GM23248 (cell line): ENCODE measurements at places on chromosomes 1 and 21.

GRCh38 chr21:37758982-37759381 lies 157.3 kb downstream of the KCNJ6 start:
- peak; percentile 68 for DNase-seq

DNA sequence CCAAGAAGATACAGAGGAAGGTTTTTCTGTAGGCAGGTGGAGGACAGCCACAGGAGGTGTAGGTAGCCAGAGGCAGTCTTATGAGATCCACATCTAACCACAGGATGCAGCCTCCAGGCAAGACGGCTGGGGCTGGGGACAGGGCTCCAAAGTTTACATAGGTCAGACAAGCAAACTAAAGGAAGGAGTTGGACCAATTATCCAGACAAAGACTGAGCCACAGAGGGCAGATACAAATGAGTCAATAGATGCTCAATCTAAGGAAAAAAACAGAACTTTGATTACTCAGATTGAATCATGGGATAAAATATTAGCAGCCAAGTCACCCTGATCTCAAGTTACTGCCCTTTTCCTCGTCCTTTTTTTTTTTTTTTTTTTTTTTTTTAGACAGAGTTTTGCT lies 91.6 kb downstream of the RGS7 start:
- DNase-seq = no peak

- peak; percentile 63 for DNase-seq
Observed at GRCh38 chr1:174799136-174799479, 200.6 kb upstream of the CACYBP start.

DNA sequence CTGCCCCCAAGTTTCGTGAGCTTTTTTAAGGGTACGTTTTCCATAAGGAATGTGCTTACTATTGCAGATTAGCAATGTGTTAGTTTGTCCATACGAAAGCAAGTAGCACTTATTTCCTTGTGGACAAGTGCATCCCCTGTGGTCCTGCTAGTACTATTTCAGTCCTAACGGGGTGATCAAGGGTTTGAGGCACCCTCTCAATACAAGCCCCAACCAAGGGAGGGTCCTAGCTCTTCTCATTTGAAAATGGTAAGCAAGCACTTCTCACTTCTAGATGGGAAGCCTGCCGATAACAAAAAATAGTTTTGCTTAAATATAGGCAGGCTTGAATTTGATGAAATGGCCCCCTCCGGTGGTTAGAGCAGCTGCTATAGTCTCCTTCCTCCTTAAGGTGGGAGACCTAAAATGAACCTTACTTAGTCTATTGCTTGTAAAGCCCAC lies 64.0 kb upstream of the HMCN1 start:
- peak; percentile 71 for DNase-seq

DNA sequence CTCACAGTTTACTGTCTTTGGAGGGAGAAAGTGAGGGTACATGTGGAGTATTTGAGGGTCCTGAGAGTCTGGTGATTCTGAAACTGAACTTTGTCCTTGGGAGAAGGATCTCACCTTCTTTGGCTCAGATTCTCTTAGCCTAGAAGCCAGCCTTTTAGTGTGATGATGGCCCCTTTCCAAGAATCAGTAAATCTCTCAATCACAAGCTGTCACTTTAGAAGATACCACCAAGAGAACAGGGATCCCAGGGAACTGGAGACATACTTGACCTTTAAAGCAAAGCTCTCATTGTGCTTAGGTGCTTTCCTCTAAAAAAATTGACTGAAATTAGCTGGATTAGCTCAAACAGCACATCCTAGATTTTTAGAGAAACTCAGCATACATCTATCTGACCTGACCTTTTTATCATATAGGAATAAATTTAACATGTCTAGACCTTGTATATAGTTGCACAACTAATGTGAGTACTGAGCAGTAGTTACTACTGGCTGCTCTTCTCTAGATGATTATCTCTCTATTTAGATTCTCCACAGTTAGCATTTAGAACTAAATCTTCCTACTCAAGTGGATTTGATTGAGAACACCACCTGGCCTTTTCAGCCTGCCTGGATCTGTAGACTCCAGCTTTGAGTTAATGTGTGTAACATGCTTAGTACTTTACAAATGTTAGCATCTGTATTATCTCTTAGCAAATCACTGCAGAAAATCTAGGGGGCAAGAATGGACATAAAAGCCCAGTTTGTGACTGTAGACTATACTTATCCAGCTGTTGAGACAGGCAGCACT lies 157.7 kb downstream of the MAST2 start:
- DNase-seq = no peak

- no peak for DNase-seq
Observed at GRCh38 chr1:161265305-161265704, 6.8 kb downstream of the PCP4L1 start.

- DNase-seq = no peak
Observed at GRCh38 chr1:244667797-244668196, 14.9 kb downstream of the DESI2 start.

GRCh38 chr21:42574234-42575027 lies 60.8 kb downstream of the SLC37A1 start:
- peak; percentile 26 for DNase-seq

- DNase-seq = no peak
Observed at GRCh38 chr1:179866616-179867015, 11.0 kb downstream of the TOR1AIP2 start.

DNA sequence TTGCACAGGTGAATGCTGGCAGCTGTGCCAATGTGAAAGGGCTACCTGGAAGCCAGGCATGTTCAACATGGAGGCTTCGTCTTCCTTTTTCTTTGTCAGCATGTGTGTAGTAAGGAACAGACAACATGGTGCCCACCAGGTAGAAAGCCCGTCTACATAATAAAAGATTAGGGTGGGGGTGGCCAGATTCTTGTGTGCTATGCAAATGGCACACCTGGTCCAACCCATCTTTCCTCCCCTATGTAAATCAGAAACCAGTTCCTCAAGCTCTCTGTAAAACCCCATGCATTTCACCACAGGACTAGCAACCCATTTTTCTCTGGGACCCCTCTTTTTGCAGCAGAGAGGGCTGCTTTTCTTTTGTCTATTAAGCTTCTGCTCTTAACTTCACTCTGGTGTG lies 72.3 kb upstream of the ZP4 start:
- no peak for DNase-seq

- no peak for DNase-seq
Observed at GRCh38 chr1:232146514-232146913, 483.4 kb downstream of the SIPA1L2 start.

DNA sequence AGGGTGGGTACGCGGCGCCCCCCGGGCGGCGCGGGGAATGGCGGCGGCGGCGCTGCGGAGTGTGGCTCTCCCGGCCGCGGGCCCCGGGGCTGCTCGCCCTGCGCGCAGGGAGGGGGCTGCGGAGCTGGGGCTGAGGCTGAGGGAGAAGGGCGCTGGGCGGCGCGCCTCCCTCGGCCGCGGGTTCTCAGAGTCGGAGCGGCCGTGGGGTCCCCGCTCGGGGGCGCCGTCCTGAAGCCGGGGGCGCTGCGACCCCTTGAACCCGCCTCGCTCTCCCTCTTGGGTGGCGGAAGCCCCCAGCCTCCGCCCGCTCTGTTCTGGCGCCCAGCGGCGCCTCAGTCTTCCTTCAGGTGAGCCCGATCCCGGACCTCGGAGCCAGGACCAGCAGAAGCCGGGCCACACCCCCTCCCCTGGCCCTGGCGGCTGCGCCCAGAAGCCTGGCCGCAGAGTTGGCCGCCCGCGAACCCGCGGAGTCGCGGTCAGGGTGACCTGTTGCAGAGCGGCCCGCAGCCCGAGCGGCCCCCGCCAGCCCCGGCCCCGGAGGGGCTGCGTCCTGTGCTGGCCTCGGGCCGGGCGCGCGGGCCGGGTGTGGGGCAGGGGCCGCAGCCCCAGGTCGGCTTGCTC lies 532 bp downstream of the RALGPS2 start:
- DNase-seq = peak; percentile 69

- no peak for DNase-seq
Observed at GRCh38 chr1:188372821-188373220, 1544.1 kb downstream of the PLA2G4A start.

DNA sequence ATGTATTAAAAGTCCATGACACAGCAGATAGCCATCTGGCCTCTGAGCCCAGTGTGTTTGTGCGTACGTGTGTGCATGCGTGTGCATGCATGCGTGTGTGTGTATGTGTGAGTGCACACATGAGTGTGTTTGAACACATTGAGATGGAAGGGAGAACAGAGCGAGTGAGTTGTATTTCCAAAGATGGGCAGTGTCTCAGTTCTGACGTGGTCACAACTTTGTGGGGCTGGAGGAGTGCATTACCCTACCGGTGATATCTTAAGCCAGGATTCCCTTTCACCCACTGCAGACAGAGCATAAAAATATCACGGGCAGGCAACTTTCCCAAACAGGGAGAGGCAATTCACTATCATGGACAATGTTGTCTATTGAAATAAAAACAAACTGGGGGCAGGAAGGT lies 27.8 kb downstream of the IRF2BP2 start:
- no peak for DNase-seq
